ENCODE measurements at places on chromosomes 4 and X.
A peak's percentile ranks its signal among the peaks of the same experiment; 100 is the strongest.

DNA sequence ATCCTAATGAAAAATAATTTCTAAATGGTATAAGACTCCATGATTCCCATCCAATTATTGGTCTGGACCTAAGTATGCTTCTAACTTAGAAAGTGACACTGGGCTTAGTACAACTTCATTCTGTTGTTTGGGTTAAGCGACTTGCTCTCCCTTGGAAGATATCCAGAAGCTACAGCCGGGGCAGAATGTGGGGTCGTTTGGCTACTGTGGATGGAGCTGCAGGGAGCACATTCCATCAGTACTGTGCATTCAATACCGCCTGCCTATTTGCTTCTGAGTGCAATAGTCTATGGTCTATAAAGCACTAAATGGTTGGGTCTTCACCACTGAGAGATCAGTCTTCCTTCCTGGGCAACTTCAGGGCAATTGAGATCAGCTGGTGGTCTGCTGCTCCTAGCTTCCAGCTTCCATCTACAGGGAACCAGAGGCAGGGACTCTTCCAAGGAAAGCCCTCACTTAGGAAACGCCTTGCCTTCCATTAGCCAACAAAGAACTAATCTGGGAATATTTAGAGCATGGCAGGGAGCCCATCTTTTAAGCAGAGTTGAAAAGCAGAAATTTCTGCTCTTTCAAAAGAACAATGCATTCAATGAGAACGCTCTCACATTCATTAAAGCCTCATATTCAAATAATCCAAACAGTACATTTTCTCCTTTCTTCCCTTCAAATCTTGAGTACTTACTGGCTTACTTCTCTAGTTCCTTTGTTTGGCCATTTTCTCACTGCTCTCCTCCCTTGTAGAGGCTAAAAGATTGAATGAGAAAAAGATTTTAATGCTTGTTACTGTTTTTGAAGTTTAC, 1049.9 kb upstream of the TENM3 start:
- no peak for DNase-seq

- DNase-seq, result no peak
Measured at GRCh38 chr4:153781717-153782416, 7.0 kb downstream of the SFRP2 start.

DNA sequence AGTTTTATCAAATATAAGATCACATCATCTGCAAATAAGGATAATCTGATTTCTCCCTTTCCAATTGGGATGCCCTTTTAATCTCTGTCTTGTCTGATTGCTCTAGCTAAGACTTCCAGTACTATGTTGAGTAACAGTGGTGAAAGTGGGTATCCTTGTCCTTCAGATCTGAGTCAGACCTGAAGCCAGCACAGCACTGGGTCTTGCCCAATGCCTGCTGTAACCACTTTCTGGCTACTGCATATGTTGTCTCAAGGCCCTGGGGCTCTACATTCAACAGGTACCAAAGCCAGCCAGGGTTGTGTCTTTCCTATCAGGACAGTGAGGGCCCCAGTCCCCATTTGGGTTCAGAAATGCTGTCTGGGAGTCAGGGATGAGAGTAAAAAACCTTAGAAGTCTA, 90.3 kb downstream of the CYSLTR1 start:
- peak; percentile 0 for DNase-seq

GRCh38 chr4:71259280-71259679, 79.5 kb upstream of the SLC4A4 start:
- DNase-seq, result no peak

DNA sequence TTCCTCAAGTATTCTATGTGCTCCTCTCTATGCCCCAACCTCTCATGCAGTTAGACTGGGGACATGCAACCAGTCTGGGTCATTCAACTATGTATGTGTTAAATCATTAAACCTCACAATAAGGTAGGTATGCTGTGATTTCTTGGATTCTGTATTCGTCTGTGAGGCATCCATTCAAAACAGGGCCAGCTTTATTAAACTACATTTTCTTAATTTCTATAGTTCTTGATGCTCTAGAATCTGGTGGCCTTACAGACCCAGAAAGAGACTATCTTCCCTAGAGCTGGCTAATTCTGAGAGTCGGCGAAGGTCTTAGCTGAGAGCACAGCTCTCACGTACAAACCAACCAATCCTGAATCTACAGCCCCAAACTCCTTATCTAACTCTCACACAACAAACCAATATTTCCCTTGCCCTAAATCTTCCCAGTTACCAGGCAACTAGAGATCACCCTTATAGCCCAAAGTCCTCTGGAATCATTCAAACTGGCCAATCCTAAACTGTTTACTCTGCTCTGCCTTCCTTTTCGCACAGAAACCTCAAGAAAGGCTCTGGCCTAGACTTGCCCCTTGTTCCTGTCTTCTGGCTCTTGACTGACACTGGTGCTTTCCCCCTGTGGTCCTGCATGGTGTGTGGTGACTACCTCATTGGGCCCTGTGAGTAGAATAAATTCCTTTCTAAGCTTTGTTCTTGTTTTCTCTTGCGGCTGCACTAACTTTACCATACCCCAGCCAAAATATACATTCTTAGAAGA, 203.5 kb upstream of the TET2 start:
- DNase-seq, result peak; percentile 17

DNA sequence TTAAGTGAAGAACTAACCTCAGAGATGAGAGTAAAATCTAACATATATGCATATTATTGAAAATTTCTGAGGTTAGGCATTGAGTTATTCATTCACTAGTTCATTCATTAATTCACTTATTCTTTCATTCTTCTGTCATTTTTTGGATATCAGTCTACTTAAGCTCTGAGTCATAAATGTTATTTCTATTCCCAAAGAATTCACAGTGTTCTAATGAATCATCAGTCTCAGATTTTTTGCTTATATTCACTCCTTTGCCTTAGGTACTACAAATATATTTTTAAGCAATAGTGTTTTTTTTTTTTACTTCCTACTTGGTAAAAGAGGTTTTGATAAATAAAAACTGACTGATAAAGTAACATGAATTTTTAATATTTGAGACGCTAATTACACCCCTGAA, 95.2 kb upstream of the DKK2 start:
- no peak for DNase-seq

DNA sequence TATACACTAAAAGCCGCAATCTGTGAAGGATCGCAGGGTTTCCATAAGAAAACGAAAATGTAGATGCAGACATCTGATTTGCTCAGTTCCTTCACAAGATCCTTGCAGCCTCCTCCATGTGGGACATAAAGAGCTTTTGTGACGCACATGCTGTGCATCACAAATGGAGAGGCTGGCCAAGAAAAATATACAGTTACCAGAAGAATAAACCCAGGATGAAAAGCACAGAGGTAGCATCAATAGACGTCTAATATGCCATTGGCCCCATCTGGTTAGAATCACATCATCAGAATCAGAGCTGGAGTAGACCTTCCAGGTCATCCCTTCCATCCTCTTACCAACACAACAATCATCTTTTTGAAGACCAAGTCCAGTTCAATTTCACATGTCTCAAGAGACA, 517.4 kb downstream of the RAB28 start:
- no peak for DNase-seq

- DNase-seq, result no peak
Measured at GRCh38 chr4:29805916-29806480, 914.2 kb upstream of the PCDH7 start.

GRCh38 chrX:11137543-11138139, 26.5 kb downstream of the HCCS start:
- DNase-seq, result peak; percentile 34

DNA sequence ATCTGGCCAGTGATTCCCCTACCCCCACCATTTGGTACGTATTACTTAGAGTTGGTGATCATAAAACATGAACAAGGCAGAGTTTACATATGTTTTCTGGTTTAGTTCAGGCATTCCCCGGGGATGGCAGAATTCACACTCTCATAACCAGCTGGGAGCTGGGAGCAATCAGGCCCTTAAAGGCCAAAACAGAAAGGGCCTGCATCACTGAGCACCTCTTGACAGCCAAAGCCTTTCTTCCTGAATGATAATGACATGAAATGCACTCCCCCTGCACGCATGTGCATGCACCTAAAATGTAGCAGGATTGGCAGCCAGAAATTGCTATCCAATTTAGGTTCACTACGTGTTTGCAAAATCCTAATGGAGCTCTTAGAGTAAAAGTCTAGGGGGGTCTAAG, 235.4 kb downstream of the GPC3 start:
- DNase-seq, result no peak

DNA sequence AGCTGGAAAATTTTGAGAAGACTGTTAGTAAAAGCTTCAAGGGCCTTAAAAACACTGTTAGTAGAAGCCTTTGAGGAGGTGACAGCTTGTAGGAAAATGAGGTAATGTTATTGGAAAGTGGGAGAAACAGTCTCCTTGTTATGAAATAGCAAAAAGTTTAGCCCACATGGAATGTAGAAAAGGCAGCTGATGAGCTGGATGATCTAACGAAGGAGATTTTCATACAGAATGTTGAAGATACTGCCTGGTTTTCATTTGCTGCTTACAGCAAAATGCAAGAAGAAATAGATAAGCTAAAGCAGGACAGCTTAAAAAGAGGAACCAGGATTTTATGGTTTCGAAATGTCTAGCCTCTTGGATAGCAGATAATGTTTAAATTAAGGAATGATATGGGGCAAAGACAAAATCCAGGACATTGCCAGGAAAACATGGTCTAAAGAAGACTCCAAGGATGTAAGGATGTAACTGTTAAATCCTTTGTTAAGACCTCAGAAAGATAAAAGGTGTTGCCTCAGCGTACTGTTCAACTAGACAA, 10.2 kb upstream of the STBD1 start:
- DNase-seq, result no peak

DNA sequence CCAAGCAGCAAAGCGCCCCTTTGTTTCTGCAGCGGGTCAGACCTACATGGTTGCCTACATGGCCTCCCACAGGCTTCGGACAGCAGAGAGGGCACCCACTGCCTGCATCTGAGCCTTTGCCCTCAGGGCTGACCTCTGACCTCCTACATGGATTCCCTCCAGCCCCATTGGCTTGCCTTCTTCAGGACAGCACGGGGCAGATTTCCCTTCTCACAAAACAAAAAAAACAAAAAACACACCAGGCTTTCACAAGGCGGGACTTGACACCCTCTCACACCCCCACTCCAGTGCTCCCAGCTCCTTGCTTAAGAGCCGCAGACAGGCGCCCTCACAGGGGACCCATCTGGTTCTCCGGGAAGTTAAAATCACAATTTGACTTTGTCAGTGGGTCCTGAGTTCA, 32.9 kb downstream of the ZFYVE28 start:
- no peak for DNase-seq

DNA sequence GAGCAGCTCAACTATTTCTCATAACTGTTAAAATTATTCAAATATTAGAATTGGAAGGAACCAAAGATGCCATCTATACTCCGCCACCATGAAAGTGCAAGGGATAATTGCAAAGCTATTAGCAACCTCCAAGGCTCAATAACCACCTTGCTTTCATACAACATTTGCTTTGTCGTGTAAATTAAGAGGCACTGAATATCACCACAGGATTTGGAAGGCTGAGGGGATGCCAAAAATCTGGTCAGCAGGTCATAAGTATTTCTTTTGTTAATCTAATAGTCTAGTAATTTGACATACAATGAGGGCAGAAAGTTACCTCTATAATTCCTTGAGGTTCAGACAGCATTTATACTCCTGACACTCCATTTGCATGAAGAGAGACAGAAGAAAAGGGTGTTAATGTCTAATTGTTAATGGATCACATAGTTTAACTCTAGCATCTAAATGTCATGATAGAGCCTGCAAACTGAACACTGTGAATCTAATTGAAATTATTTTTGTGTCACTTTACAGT, 200.9 kb upstream of the DIAPH2 start:
- no peak for DNase-seq

DNA sequence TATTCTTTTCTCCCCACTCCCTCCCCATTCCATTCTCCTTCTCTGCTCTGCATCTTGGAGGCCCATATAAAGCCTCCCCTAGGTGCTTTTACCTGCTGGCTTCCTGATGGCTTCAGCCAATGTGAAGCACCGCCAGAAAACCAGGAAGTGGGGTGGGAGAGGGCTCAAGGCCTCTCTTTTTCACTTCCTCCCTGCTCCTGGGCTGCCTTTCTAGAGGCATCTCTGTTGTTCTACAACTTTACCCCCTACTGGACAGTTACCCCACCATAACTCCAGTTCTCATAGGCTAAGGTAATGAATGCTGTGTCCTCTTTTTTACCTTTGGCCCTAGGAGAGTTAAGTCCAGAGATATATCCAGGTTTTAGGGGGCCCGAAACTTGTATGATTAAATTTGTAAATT, 62.4 kb upstream of the PPARGC1A start:
- no peak for DNase-seq

- DNase-seq, result no peak
Measured at GRCh38 chr4:141922236-141922635, 285.9 kb downstream of the IL15 start.

- DNase-seq, result no peak
Measured at GRCh38 chr4:68905598-68905938, 46.0 kb downstream of the UGT2A3 start.

- no peak for DNase-seq
Measured at GRCh38 chrX:136812286-136812685, 31.6 kb upstream of the ARHGEF6 start.

- DNase-seq, result no peak
Measured at GRCh38 chr4:148962539-148963290, 520.5 kb upstream of the NR3C2 start.

- no peak for DNase-seq
Measured at GRCh38 chr4:165967486-165967885, 94.4 kb downstream of the TLL1 start.

DNA sequence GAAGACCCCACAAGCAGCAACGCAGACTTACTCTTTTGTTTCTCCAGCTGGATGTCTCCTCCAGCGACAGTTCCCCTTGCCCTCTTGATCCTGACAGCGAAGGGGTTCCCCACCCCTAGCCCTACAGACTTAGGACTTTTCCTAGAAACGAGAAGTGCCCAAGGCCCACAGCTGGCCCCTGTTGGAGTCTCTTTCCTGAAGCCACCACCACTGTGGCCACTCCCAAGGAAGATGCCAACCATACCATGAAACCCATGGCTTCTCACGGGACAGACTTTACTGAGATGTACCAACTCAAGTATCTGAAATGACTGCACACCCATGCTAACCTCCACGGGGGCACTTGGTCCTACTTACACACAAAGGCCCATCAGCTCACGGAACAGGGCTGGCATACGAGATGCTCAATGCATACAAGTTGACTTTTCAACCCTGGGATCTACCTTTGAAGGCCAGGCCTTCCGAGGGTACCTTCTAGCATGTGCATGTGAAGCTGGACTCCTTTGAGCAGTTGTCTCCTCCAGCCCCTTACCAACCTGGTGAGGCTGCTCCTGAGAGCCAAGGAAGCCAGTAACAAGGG, 924 bp upstream of the IRAK1 start:
- no peak for DNase-seq

DNA sequence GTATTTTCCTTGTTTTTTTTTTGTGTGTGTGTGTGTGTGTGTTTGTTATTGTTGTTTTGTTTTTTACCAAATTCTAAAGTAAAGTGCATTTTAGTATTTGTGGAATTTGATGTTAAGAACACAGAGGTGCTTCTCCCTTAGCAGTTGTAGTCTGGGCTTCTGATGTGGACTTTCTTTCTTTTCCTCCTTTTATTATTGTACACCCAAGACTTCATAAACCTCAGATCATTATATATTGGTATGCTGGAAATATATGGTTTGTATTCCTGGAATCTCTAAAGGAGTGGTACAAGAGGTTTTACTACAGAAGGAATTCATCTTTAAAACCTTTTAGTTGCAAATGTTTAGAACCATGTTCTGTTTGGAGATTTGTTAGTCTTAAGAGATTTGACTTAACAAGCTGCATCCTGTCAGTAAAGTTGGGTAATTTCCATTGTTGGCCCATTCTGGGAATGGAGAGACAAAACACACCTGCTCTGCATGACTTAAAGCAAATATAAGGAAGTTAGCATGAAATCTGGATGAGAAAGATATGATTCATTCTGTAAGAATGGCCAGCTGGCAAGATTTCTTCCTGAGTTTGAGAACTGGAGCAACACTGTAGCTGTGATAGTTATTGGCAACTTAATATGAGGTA, 64.0 kb downstream of the SMAD1 start:
- DNase-seq, result peak; percentile 63

Data from GM12865 (cell line).